ENCODE measurements at places on chromosomes 2 and 18.

DNA sequence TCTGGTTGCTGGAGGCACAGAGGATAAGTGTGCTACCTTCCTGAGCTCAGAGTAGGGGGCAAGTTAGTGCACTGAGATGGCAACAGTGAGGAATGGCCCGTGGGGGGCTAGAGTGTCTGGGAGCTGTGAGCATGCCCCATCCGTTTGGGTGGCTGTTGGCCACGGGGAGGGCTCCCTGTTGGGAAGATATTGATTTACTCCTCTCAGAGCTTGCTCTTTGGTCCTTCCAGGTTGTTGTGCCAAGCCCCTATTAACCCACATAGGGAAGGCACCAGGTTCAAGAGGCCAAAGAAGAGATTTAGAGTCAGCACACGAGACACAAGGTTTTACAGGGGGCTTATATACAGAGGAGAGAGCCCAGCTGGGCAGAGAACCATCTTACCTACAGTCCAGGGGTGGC, 318.8 kb downstream of the TSN start:
- no peak for DNase-seq

GRCh38 chr2:205585449-205586383, 96.6 kb upstream of the NRP2 start:
- no peak for DNase-seq

DNA sequence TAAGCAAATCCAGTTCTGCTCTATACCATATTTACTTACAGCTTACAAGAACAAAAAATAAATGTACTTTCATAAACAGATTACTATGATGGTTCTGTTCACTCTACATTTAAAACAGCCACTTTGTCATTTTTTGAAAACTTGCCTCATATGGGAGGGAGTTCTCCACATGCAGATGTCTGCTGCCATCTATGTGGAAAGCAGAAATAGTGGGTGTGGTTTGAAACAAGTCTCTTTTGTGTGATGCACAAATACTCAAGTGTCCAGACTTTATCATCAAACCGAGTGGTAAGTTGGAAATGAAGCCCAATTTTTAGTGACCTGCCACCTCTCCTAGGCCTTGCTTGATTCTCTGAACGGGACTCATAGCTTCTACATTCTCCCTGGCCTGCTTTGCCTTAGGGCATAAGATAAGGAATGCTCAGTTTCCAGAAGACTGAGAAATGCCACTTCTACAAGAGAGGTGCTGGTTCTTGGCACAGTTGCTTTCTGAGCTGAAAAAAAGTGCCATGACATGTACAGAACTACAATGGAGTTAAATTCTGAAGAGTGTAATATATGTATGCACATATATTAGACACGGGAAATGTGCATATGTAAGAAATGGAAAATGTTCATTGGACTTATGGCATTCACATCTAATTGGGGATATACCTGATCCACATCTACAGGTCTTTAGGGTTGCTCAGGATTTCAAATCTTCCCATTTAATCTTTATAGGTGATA, 221.0 kb downstream of the SLC8A1 start:
- DNase-seq, result no peak

GRCh38 chr2:210452194-210452593, 24.4 kb downstream of the LANCL1 start:
- no peak for DNase-seq

- no peak for DNase-seq
Measured at GRCh38 chr2:64978514-64979268, 10.5 kb upstream of the SLC1A4 start.

- peak; percentile 16 for DNase-seq
Measured at GRCh38 chr18:63292831-63293683, 26.5 kb downstream of the BCL2 start.

DNA sequence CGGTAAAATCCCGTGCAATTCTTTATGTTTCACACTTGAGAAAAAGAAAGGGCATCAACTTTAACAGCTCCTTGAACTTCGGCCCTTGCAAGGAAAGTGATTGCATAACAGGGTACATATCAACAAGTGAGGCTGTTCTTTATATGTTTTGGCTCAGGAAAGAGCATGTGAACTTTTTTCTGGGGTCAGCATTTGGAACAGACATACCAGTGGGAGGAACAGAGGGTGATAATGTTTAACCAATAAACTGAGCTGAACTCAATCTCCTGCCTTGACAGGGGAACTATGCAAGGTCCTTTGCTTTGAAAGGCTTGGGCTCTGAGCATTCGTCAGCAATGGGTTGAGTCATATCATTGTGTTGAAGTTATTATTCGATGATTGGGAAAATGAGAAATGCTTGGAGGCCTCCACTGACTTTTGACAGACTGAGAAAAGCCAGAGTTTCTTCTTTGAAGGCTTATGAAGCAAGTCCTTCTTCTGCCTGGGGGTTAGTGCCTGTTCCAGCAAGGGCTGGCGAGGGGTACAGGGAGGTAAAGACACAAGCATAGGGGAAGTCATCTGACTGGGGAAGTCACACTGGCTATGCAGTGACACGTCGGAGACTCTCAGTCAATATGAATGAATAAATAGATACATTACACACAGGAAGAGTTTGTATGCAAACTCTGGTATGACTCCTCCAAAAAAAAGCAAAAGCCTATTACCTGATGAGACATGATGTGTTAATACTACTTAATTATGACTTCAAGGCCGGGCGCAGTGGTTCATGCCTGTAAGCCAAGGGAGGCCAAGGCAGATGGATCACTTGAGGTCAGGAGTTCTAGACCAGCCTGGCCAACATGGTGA, 57.2 kb downstream of the CYB5A start:
- DNase-seq, result no peak

DNA sequence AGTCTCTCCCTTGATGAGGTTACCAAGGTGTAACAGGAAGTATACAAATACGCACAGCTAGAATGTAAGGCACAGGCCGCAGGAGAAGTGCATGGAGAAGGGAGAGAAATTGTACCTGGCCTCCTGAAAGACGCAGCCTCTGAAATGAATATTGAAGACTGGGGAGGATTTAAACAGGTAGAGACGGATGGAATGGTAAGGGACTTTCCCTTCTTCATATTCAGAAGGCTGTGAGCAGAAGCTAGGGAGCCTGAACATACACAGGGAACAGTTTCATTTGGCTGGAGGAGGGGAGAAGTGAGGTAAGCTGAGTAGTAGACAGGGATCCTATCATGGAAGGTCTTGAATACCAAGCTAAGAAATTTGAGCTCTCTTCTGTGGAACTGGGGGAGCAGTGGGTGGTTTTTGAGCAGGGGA, 112.7 kb downstream of the ANKRD44 start:
- DNase-seq, result no peak

- no peak for DNase-seq
Measured at GRCh38 chr2:229996320-229996719, 72.4 kb downstream of the SLC16A14 start.

GRCh38 chr2:163563336-163563735, 172.5 kb downstream of the FIGN start:
- DNase-seq, result no peak

All from activated T-helper 1 cell treated with anti-CD3 and anti-CD28 coated beads, Interleukin-2, amount 50 U/mL, for 16 hours (primary cell).